ENCODE measurements at places on chromosomes 3 and 15.

GRCh38 chr3:31522152-31522551, 10.6 kb upstream of the STT3B start:
- peak; percentile 68 for DNase-seq

GRCh38 chr15:76954744-76955143, 23.2 kb downstream of the RCN2 start:
- DNase-seq: no peak

- no peak for DNase-seq
Observed at GRCh38 chr3:46670000-46670890, 23.2 kb downstream of the ALS2CL start.

DNA sequence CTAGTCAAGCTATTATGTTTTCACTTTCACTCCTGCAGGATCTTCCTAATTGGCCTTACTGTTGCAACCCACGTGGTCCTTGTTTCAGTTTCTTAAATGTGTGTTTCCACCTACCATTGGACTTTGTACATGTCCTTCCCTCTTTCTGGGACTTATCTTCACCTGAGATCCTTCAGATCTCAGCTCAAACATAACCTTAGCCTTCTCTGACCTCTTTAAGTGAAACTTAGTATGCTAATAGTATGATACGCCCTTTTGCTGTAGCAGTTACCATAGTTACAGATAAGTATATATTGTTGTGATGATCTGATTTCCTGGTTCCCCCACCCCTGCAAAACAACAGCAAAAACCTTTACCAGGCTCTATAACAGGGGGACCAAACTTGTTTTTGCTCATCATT, 35.2 kb downstream of the U2SURP start:
- no peak for DNase-seq

GRCh38 chr3:128749035-128749434, 23.1 kb downstream of the RAB7A start:
- DNase-seq: no peak

- no peak for DNase-seq
Observed at GRCh38 chr3:137761563-137762503, 2.3 kb upstream of the SOX14 start.
